Activated CD4-positive, alpha-beta T cell treated with anti-CD3 and anti-CD28 coated beads for 24 hours (primary cell): ENCODE measurements at places on chromosomes 1 and 21.

- no peak for DNase-seq
Observed at GRCh38 chr1:229372251-229372650, 29.4 kb upstream of the CCSAP start.

GRCh38 chr1:66505671-66506392, 28.1 kb upstream of the SGIP1 start:
- no peak for DNase-seq

GRCh38 chr21:44487831-44488230, 32.5 kb downstream of the LRRC3 start:
- DNase-seq = peak; percentile 19

DNA sequence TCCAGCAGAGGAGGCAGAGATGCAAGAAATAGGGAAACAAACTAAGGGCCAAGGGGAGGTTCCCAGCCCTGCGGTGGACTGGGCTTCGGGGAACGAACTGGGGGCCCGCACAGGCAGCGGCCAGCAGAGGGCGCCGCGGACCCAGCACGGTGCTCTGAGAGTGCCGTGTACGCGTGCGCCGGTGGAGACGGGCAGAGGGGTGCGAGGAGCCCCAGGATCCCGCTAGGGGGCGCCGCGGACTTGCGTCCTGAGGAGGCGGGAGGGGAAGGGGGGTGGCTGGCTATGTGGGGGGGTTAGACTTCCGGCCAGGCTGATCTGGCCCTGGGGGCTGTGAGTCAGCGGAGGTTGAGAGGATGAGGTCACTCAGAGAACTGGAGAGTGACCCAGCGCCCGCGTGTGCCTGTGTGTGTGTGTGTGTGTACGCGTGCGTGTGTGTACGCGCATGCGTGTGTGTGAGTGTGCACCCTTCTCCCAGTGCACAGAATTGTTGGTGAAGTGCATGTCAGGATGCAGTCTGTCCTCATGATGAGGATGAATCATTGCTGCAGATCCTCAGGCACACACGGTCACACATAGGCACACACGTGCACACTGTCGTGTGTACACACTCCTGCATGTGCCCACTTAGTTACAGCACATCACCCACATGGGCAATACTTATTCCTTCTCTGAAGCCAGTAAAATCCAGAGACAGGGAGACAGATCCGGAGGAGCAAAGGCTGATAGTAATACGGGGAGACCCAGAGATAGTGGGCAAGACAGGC, 17.0 kb downstream of the NES start:
- DNase-seq = peak; percentile 94

GRCh38 chr1:209490013-209490412, 93.5 kb upstream of the CAMK1G start:
- no peak for DNase-seq

GRCh38 chr1:226778657-226779058, 39.6 kb upstream of the ITPKB start:
- DNase-seq = no peak

DNA sequence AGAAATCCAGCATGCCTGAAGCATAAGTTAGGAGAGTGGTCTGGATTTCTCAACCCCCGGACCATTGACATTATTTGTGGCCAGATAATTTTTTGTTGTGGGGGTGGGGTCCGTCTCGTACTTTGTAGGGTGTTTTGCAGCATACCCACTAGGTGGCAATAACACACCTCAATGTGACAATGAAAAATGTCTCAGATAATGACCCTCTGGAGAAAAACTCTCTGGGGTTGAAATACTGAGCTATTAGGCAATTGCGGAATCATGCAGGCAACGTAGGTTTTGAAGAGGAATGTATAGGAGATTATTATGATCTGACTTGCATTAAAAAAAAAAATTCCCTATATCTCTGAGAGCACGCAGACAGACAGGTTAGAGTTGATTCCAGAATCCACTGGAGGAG, 25.3 kb upstream of the RRP15 start:
- DNase-seq = no peak

DNA sequence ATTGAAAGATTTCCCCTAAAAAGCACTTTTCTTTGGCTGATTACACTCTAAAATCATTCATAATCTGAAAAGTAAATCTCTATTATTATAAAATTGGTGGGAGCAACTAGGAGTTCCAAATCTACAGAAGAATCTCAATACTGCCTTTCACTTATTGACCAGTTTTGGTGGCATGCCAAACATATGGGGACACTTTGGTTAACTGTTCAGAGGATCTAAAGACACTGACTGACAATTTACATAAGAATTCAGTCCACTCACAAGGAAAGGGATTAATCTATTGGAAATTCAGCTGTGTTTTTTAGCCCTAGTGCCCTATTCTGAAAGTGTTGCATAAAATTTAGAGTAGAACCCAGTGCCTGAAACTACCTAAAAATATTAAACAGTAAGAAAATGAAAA, 113.6 kb downstream of the LRRC40 start:
- no peak for DNase-seq

DNA sequence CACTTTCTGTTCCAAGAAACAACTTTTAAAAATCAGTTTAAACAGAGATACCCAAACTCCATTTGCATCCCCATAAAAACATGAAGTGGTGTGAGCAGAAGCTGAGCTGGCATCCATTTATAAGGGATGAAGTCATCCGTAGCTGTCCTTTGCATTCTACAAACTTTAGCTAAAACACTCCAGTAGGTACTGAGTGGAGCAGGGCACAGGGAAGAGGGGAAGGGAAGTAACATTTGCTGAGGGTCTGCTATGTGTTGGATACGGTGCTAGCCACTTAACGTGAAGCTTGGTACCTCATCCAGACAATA, 32.9 kb downstream of the VWA5B1 start:
- no peak for DNase-seq

- peak; percentile 69 for DNase-seq
Observed at GRCh38 chr1:10510520-10511493, 36.1 kb downstream of the PEX14 start.

GRCh38 chr1:47527653-47528272, 89.9 kb downstream of the FOXD2 start:
- no peak for DNase-seq

GRCh38 chr1:48738356-48738755, 38.3 kb downstream of the BEND5 start:
- DNase-seq = no peak

DNA sequence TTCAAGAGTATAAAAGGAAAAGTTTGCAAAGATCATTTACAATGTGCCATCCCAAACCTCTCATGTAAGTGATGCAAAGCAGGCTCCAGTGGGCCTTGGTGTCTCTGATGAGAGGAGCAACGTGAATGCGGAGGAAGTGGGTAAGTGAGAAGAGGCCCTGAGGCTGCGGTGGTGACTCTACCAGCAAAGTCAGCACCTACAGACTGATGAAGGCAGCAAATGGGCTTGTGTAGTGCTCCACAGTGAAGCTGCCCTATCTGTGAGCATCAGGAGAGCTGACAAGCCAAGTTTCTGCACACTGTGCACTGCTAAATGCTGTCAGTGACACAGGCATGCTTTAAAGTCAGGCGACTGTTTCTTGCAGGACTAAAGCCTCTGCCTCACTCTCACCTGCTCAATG, 15.6 kb upstream of the RAP1A start:
- DNase-seq = peak; percentile 50

DNA sequence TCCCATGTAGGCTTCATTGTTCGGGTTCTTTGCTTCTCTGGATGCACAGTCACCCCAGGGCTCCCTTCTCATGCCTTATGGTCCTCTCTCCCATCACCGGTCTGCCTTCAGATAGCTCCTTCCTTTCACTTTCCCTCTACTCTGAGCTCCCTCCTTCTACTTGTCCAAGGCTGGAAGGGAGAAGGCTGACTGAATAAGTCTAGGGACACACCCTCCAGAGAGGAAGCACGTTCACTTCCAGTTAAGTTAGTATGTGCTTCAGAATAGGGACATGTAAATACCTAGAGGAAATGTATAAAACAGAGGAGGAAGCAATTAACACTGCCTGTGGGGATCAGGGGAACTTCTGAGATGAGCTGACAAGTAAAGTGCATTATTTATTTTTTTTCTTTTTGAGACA, 23.5 kb downstream of the CXADR start:
- DNase-seq = no peak

GRCh38 chr1:21065851-21066250, 110.8 kb downstream of the EIF4G3 start:
- DNase-seq = no peak

DNA sequence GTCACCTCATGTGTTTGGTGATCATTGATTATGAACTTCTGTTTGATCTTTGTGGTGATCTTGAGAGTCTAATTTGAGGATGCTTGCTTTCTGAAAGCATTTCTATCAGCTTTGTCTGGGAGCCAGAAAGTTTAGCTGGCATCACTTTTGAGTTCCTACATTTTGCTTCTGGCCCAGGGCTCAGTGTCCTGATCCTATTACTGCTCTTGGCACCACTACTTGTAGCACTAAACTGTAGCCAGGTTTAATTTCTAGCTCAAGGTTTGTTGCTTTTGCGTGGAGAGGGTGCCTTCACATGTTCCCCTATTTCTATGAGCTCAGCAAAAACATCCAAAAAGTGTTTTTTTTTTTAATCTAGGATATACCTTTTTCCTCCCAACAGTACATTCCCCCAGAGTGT, 9.3 kb downstream of the TTC3 start:
- no peak for DNase-seq

DNA sequence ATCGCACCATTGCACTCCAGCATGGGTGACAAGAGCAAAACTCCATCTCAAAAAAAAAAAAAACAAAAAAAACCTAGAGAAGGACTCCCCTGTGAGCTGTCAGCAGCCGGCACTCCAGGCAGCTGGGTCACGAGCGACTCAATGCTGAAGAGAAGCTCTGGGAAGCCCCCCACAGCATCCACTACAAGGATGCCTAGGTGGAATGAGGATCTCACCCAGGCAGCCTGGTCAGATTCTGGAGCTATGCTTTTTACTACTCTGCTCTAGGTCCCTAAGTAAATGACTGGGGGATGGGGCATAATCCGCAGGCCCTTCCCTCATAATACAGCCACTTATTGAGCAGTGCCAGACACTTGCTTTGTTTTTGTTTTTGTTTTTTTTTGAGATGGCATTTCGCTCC, 6.6 kb downstream of the BMP8B start:
- no peak for DNase-seq

- no peak for DNase-seq
Observed at GRCh38 chr1:115643225-115643624, 1.5 kb downstream of the VANGL1 start.

DNA sequence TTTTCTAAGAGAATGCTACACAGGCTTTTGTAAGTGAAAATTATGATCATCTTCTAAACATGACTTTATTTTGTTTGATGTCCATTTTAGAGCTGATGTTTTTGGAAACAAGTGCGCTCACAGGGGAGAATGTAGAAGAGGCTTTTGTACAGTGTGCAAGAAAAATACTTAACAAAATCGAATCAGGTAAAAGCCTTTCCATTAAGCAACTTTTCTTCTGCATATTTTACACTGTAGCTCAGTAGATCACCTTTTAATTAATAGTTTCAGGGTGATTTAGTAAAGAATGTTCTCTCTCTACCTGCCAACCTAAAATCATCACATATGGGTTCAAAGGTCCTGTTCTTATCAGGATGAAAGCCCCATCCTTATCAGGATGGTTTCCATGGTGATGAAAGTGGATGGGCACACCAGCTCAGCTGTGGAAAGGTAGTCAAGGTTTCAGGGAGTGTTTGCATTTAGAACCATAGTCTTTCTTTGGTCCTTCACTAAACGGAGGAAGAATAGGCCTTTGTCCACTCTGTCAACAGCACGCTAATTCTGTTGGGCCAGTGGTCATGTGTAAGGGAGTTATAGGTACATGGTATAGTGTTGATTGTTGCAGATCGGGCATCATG, 28.1 kb downstream of the RAB4A start:
- DNase-seq = no peak

DNA sequence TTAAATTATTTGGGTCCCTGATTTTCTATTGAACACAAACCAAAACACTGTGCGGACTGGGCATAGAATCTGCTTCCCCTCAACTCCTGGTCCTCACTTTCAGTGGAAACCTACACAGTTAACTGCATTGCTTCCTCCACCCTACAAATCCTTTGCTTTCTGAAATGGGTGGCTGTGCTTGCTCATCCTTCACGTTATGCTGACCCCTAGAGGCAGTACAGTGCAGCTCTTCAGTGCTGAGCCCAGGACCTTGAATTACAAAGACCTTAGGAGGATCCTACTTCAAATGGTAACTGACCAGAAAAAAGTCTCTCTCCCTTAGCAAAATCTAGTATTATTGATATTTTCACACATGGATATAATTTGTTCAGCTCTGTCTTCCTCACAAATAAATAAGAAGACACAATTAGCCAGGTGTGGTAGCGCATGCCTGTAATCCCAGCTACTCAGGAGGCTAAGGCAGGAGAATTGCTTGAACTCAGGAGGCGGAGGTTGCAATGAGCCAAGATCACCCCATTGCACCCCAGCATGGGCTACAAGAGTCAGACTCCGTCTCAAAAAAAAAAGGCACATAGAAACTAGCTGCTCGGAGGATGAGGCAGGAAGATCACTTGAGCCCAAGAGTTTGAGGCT, 63.4 kb upstream of the L1TD1 start:
- no peak for DNase-seq

DNA sequence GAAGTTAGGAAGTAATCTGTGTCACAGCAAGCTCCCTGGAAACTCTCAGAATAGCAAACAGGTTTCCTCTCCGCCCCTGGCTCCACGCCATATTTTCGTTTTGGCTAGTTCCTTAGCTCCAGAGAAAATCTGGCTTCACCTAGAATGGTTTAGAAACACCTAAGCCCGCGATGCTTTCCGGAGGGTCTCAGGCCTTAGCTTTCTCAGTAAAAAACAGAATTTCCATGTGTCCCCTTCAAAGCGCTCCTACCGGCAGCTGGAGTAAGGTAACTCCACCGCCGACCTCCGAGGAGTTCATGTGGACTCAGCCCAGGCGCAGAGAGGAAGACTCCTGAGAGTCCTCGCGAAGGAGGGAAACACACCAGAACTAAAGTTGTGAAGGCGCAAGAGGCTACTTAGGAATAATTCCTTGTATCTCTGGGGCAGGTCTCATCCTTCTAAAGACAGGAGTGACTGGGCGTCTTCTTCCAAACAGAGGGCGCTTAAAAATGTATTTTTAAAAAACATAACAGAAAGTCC, 406 bp downstream of the KIAA0040 start:
- peak; percentile 21 for DNase-seq

DNA sequence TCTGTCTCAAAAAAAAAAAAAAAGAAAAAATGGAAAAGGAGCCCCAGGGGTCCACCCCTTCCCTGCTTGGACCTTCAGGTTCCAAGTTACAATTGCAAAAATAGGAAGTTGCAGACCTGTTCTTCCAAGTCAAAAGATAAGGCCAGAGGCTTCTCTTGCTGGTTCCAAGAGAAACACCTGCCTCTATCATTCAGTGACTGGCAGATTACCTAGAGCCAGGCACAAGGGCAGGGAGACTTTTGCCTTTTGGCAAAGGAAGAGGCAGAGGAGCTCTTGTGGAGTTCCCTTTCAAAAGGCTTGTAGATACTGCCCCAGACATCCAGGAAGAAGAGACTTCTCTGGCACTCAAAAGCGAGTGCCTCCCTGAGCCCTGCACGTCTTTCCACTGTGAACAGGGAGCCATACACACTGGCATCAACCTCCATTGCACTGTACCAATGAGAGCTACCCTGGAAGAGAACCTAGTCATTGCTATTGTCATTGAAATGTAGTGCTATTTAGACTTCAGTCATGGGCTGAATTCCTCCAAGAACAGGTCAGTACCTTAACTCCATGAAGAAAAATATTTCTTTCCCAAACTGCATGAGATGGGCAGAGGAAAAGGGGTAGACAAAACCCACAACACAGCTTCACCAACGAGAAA, 91.2 kb downstream of the LMX1A start:
- no peak for DNase-seq

GRCh38 chr1:224825525-224826000, 103.9 kb upstream of the DNAH14 start:
- no peak for DNase-seq
